ENCODE measurements at places on chromosomes 3 and 15. TPM values are rescaled to one million over a fixed set of nuclear protein-coding genes. Genes with fewer than 3 reads are reported as not detected.

DNA sequence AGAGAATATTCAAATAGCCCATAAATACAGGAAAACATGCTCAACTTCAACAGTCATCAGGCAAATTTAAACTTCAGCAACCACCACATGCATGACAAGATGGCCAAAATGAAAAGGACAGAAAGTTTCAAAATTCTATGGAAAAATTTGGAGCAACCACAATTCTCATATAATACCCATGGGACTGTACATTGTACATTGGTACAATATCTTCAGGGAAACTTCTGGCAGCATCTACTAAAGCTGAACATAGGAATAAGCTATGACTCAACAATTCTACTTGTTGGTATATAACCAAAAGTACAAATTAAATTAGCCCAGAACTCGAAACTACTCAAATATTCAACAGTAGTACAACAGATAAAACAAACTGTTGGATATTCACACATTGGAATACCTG, 847.6 kb downstream of the TBL1XR1 start:
- DNase-seq = no peak

GRCh38 chr3:178100908-178101307, 435.3 kb upstream of the KCNMB2 start:
- no peak for DNase-seq

GRCh38 chr3:143897576-143898295, 49.5 kb upstream of the SLC9A9 start:
- DNase-seq = peak; percentile 53

- DNase-seq = no peak
Measured at GRCh38 chr15:55942332-55942731, 51.1 kb downstream of the NEDD4 start.

The GPR149 gene
- total RNA-seq = not detected

The GRAMD2A gene
- 1.7 TPM for total RNA-seq

DNA sequence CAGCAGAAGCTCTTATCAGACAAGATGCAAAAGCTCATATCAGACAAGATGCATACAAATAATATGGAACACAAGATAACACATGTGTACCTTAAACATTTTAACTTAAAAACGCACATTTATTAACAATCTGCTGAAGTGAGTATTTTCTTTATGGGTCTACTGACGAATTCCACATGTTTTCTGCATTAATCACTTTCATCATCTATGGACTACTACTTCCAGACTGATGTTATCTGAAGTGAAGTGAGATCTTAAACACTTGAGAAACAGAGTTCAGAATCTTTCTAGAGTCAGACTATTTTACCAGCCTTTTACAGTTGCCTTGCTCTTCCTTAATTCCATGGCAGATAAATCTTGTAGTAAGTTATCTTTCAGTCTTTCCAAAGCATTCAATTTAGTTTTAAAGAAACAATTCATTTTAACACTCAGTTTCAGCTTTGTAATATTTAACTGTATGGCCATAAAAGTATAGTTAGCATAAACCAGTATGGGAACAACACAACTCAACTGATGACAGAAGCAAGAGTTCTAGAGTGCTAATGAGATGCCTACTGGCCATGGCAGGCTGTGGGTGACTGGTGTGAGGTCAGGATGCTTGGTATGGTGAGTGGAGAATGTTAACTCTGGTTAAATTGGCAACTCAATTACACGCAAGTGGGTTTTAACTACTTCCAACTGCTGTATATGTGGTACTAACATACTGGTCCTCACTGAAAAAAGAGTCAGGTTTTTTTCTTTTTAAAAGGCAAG, 9.8 kb downstream of the CMTM6 start:
- no peak for DNase-seq

GRCh38 chr3:106809623-106810299, 567.5 kb upstream of the CCDC54 start:
- no peak for DNase-seq

DNA sequence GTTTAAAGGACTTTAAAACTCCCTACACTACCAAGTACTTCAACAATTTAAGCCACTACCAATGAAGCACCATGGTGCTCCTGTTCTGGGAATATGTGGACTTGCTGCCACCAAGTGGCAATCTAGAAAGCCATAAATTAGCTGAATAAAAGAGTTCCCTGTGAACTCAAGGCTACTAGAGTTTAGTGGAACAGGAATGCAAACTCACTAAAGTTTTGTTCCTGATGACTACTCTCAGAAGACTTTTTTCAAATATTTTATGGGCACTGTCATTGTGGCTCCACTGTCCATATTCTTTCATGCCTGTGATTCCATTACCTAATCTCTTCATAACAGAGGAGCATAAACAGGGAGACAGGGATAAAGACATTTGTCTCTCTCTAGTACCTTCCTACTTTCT, 63.9 kb downstream of the TMCC1 start:
- peak; percentile 73 for DNase-seq

- DNase-seq = no peak
Measured at GRCh38 chr15:54722342-54722986, 474.3 kb downstream of the RSL24D1 start.

- peak; percentile 59 for DNase-seq
Measured at GRCh38 chr15:97301166-97301565, 659.3 kb upstream of the ARRDC4 start.

GRCh38 chr3:118029049-118029448, 1005.6 kb downstream of the IGSF11 start:
- no peak for DNase-seq

The C3orf85 gene
- not detected for total RNA-seq

DNA sequence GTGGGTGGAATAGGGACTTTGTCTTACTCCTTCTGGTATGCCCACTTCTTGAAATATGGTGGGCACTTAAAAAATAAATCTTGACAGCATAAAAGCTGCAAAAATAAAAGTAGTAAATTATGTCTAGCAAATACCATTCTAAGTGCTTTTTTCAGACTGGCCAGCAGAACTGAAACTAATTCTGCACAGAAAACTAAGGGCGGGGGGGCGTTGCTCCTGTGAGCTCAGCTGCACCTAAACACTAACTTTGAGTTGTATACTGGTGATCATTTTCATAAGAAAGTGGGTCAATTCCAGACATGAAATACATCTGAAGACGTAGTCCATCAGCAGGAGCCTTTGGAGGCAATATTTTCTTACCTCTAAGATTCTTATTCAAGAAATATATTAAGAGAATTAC, 114.8 kb downstream of the WDR76 start:
- DNase-seq = no peak

DNA sequence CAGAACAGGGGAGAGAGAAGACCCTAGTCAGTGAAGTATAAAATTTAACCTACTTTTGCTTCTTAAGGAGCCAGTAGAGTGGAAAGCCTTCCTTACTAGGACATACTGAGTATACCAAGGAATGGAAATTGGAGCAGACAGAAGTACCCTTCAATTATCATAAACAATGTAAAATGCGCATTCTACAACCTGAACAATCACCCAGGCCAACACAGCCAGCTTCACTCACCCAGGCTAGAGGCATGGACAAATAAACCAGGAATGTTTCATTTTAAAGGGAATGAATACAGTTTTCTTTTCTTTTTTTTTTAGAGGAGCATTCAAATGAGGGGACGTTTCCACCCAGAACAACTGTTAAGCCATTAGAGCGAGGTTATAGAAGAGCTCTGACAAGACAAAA, 41.9 kb upstream of the PLXND1 start:
- DNase-seq = no peak

The EEFSEC gene
- 15.3 TPM for total RNA-seq

The PLSCR5 gene
- not detected for total RNA-seq

- no peak for DNase-seq
Measured at GRCh38 chr3:193130576-193130975, 110.4 kb upstream of the PLAAT1 start.

- DNase-seq = no peak
Measured at GRCh38 chr3:55746808-55747413, 259.8 kb upstream of the WNT5A start.

- DNase-seq = no peak
Measured at GRCh38 chr3:107208100-107208499, 169.1 kb upstream of the CCDC54 start.

- DNase-seq = no peak
Measured at GRCh38 chr3:37970802-37971201, 19.8 kb upstream of the VILL start.

The TP63 gene
- total RNA-seq = 0.11 TPM

DNA sequence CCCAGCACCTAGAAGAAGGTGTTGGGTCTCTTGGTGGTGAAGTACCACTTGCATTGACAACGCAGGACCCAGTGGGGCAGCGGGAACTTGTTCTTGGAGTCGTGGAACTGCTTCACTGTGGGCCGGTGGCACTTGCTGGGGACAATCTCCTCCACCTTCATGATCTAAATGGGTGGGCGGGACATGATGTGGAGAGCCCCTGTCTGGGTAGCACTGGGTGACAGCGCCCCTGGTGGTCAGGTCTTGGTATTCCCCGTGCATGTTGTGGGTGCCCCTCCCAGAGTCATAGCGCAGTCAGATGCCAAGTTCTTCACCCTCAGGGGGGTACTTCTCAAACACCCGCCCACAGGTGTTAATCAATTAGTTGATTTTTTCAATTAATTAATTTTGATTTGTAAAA, 60.2 kb downstream of the AGBL1 start:
- DNase-seq = peak; percentile 89

- no peak for DNase-seq
Measured at GRCh38 chr3:23845326-23846216, 39.8 kb downstream of the UBE2E1 start.

DNA sequence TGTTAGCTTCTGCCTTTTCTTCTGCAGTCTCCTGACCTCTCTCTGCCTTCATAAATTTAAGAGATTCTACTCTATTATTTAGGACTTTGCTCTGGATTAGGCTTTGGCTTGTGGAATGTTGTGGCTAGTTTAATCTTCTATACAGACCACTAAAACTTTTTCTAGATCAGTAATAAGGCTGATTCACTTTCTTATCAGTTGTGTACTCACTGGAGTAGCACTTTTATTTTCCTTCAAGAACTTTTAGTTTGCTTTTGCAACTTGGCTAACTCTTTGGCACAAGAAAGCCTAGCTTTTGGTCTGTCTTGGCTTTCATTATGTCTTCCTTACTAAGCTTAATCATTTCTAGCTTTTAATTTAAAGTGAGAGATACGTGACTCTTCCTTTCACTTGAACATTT, 265.5 kb upstream of the TBC1D5 start:
- no peak for DNase-seq

GRCh38 chr15:41019174-41019573, 65.9 kb downstream of the CHAC1 start:
- DNase-seq = no peak

The NEDD4 gene
- total RNA-seq = 16.5 TPM

GRCh38 chr3:12131351-12132090, 27.2 kb downstream of the TIMP4 start:
- no peak for DNase-seq

GRCh38 chr3:73683706-73684105, 59.0 kb upstream of the PDZRN3 start:
- DNase-seq = peak; percentile 54

The CCR5 gene
- total RNA-seq = not detected

The PEX11A gene
- total RNA-seq = 2.7 TPM

The C3orf20 gene
- total RNA-seq = not detected

GRCh38 chr3:73832426-73832825, 207.7 kb upstream of the PDZRN3 start:
- DNase-seq = no peak

The CCDC39 gene
- total RNA-seq = 0.32 TPM

DNA sequence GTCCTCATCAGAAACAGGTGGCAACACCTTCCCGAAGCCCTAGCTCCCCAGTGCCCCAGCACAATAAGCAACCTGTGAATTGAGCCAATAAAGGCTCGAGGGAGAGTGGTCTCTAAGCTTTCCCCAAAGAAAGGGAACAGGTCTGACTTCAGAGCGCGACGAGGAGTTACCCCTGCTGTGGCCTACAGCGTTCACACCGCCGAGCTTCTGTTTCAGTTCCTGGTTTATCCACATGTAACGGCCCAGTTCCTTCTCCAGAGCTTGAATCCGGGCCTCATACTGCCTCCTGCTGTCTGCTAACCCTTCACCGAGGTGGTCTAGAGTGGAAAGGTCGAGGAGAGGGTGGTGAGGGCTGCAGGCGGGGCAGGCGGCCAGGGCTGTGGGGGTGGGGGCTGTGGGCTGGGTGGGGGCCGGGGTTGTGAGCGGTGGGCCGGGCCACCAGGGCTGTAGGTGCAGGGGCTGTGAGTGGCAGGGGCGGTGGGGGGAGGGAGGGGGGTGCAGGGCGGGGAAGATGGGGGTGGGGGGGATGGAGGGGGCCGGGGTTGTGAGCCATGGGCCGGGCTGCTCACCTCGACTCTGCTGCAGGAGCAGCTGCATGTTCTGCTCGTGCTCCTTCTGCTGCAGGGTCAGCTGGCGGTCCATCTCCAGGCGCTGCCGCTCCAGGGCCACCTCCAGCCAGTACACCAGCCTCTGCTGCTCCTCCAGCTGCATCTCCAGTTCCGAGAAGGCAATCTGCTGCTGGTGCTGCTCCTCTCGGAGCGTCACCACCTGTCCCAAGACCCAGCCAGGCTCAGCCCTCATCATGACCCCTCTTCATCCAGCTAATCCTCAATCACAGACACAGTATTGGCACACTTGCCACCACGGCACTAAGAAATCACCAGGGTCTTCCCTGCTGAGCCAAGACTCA, 26.2 kb downstream of the KIF7 start:
- DNase-seq = peak; percentile 37

- DNase-seq = no peak
Measured at GRCh38 chr3:191253089-191253799, 54.2 kb downstream of the OSTN start.

GRCh38 chr3:120100711-120101110, 6.5 kb upstream of the GSK3B start:
- no peak for DNase-seq

The EXD1 gene
- total RNA-seq = not detected

DNA sequence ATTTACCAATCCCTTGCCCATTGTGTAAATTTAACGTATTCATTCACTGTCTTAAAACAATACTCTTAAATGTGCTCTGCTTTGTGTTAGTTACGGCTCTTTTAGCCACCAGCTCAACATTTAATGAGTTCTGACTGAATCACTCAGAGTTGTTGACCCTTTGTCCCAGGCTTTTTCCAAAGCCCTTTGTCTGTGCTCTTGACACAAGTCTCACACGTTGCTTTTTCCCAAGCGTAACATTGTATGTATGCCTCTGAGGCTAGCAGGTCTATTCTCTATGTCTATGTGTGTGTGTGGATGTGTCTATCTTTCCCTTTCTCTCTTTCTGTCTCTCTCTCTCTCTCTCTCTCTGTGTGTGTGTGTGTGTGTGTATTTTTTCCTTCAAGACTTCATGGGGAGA, 435.4 kb upstream of the GOLIM4 start:
- DNase-seq = peak; percentile 57

The ASB7 gene
- 14.3 TPM for total RNA-seq

The FEZF2 gene
- total RNA-seq = not detected

- no peak for DNase-seq
Measured at GRCh38 chr3:77081240-77081661, 41.4 kb downstream of the ROBO2 start.

Measured in endodermal cell (in vitro differentiated cells).